ENCODE measurements at places on chromosomes 7 and 10.

- no peak for ATAC-seq
Measured at GRCh38 chr10:61942604-61943461, 41.3 kb downstream of the ARID5B start.

- peak; percentile 56 for ATAC-seq
Measured at GRCh38 chr10:86366033-86366901, at the start of gene GRID1. Gene GRID1, minus strand, starts transcription at chr10:86366795.

GRCh38 chr7:22457471-22457870 is 42.5 kb downstream of the STEAP1B start:
- no peak for ATAC-seq

GRCh38 chr10:21985541-21985940 is 18.0 kb downstream of the DNAJC1 start:
- no peak for ATAC-seq

DNA sequence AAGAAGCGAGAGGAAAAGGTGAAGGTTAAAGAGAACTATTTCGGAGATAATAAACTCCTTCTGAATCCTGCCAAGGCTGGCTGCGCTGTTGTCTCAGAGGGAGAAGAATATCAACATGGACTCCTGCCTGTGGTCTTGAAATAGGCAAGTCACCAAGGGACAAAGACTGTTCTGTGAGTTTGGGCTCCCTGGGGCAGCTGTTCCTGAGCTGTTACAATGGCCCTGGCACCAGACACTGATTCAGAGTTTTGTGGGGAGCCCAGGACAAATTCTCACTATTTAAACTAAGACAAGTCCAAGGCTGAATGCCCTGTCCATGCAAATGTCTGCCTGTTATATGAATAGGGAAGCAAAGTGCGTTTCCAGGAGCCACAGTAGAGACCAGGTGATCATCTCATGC is 81.4 kb downstream of the PRPF18 start:
- ATAC-seq = no peak

- no peak for ATAC-seq
Measured at GRCh38 chr10:129579228-129579627, 112.2 kb downstream of the MGMT start.

- no peak for ATAC-seq
Measured at GRCh38 chr7:122605929-122606328, 93.0 kb downstream of the RNF133 start.

Measured in motor neuron (in vitro differentiated cells).